ENCODE measurements at places on chromosomes 7 and 10. TPM values are rescaled to one million over a fixed set of nuclear protein-coding genes. Genes with fewer than 3 reads are reported as not detected.

DNA sequence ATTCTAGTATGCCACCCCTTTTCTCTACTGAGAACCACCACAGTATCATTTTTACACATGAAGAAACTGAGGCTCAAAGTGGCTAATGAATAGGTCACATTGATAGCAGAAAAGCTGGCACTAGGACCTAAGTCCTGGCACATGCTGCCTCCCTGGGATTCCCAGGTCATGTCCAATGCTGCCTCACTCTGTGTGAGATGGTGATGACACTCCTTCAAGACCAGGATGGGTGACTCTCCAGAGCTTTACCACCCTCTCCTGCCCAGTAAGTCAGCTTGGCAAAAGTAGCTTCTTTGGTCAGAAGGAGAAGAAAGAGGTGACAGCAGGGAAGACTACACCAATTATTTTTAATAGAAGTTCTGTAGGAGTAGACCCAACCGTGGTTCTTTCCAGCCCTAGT, 13.3 kb upstream of the AKR1B10 start:
- no peak overlapping the region for H3K27ac ChIP-seq
- DNase-seq, result no peak
- H3K4me1 ChIP-seq, result peaks cover 11% of the 10 kb centered on the region
- H3K27me3 ChIP-seq, result no peaks in the 10 kb centered on the region
- H3K4me3 ChIP-seq, result no peak overlapping the region
- H3K36me3 ChIP-seq, result no peaks in the 10 kb centered on the region

DNA sequence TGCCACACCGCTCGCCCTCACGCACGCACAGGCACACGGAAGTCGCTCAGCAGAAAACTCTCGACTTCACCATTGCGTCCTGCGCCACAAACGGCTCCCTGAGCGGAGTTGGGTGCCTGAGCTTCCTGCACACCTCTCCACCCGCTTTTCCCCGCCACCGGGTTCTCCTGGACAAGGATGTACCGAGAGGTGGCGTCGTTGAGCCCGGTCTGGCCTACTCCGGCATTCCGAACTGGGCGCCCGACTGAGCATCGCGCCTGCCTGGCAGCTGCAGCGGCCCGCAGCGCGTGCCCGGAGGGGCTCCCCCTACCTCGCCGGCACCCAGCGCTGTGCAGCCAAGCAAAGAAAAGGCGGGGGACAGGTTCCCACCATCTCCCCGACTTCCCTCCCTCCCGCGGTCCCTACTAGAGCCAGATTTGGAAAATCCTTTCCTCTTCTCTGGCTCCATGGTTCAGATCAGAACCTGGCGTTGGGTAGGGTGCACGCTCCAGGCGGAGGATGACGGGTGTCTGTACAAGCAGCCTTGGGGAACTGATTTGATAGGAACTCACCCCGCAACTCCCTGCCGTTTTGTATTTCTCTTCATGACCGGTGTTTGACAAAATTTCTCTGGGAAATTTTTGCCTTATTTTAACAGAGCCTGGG, 1.7 kb downstream of the SORCS3 start:
- H3K4me3 ChIP-seq, result no peak overlapping the region
- H3K27ac ChIP-seq, result no peak overlapping the region
- peak; percentile 19 for DNase-seq
- peaks cover 28% of the 10 kb centered on the region for H3K27me3 ChIP-seq
- no peaks in the 10 kb centered on the region for H3K36me3 ChIP-seq

- H3K4me1 ChIP-seq, result no peaks in the 10 kb centered on the region
- no peak overlapping the region for H3K4me3 ChIP-seq
- no peaks in the 10 kb centered on the region for H3K27me3 ChIP-seq
- DNase-seq, result no peak
- H3K36me3 ChIP-seq, result peaks cover 1% of the 10 kb centered on the region
Measured at GRCh38 chr10:132654121-132654571, 116.6 kb downstream of the INPP5A start.

- H3K27me3 ChIP-seq, result no peaks in the 10 kb centered on the region
- H3K4me3 ChIP-seq, result no peak overlapping the region
Measured at GRCh38 chr10:74329873-74330272, 178.9 kb downstream of the ADK start.

The NUPR2 gene
- not detected for total RNA-seq

The NUTM2A gene
- total RNA-seq, result 0.51 TPM
